ENCODE measurements at places on chromosomes 5 and 9.

GRCh38 chr5:39423331-39423751 lies 1.4 kb downstream of the DAB2 start:
- no peak for DNase-seq

- DNase-seq = no peak
Measured at GRCh38 chr9:136346157-136346481, 17.4 kb downstream of the DNLZ start.

GRCh38 chr9:2032234-2032633 lies 17.1 kb downstream of the SMARCA2 start:
- no peak for DNase-seq

DNA sequence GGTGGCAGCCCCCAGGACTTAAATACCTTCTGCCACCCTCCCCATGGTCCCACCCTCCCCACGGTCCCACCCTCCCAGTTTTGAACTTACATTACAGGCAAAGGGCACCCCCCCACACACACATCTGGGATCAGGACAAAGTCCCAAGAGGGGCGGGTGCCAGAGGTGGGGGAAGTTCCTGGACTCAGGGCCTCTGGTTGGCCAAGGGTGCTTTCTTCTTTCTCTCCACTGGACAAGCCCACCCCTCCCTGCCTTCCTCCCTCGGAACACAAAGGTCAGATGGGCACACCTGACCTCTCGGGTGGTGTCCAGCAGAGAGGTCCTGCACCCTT lies 19.1 kb upstream of the RALGDS start:
- no peak for DNase-seq

DNA sequence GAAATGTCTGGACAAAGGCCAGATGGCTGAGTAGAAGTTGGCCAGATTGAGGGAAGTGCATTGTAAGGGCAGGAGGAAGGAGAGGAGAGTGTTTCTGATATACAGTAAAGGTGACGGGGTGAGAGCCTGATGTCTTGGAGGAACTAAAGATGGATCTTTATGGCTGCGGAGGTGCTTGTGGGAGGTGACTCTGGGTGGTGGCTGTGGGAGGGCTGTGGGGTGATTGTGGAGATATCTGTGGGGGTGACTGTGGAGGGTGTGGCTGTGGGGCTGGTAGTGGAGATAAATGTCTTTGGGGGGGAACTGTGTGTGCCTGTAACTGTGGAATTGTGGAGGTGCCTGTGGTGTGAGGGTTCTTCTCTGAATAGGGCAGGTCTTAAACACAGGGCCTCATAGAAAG lies 121.4 kb downstream of the CMYA5 start:
- DNase-seq = no peak

DNA sequence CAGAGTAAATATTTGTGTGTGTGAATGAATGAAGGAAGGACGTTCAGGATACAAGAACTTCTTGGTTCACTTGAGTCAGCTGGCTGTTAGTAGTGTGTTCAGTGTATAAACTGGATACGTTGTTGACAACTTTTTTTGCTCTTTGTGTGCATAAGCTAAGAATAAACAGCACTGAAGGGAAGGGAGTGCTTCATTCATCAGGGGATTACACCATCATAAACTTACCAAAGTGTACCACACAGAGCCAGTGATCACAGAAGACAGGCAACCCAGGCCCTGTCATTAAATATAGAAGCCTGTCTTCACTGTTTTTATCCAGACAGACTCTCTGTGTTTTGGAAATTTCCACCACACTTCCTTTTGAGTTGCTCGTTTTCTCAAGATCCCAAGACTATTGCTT lies 55.5 kb upstream of the MEF2C start:
- DNase-seq = no peak

DNA sequence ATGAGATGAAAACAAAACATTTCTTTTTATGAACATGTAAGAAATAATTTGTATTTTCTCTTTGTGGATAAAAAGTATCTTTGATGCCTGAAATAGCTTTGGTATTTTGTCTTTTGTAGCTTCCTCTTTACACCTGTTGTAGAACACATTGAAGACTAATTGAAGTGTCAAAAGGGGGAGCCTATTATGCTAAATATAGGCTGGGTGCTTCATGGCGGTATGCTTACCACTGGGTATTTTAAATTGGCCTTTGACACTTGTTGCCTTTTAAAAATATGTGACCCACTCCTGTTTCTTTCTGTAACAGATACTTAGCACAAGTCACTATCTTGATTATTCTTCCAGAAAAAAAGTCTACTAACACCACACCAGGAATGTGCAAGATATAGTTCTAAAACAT lies 226.4 kb downstream of the KIAA0825 start:
- no peak for DNase-seq

DNA sequence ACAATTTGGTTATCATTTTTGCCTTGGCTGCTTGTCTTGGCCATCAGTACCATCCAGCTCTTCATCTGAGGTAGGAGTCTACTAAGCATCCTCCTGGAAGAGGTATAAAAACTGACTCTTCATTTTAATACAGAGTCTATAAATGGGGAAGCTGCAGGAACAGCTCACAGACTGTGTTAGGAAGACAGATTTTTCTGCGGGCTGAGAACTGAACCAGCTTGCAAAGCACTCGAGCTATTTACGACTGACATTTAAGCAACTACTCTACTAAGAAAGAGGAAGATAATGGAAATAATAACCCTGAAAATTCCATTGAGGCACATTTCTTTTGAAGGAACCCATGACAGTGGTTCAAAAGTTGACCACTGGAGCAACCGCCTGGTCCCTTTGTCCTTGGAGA lies 314.5 kb upstream of the RFX3 start:
- no peak for DNase-seq

DNA sequence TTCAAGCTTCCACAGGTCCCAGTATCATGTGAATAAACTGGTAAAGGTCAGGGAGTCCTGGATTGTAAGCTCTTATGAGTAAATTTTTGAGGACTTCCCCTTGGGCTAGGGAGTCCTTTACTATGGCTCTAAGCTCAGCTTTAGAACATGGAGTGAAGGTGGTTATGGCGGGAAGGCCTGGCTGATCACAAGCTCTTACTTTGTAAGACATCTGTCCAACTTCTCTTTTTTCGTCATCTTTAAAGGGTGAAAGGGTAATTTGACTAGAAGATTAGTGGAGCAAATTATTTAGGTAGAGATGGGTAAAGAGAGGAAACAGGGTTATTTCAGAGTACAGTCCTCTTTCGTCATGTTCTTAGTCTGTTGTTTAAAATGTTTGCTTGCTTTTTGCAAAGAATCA lies 155.4 kb downstream of the AOPEP start:
- DNase-seq = no peak

DNA sequence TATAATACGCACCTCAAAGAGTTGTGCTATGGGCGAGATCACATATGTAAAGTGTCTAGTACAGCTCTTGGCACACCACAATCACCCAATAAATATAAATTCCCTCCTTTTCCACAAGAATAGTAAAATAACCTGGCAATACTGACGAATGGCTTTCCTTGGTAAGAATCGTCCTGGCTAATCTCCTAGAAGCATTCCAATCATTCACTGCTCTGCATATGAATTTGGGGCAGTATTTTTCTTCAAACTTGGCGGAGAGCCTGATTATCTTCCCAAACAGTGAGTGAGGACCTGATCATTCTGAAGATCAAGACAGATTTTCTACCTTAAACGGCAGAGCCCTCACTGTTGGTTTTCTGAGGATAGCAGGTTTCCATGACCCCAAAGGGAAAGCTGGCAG lies 96.0 kb downstream of the TMEM215 start:
- no peak for DNase-seq

DNA sequence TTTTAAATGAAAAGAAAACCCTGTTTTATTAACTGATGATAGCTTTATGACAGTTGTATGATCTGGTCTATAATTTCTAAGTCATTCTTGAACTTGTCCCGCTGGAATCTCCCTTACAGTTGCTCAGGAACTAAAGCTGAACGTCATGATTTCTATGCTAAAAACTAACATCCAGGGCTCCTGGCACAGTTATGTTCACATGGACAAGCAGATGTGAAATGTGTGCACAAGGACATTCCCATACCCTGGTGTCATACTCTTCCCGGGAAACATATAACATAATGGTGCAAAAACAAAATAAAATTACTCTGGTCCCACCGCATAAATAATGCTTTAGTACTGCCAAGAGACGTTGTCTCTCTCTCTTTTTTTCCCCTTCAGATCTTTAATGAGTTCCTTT lies 134.9 kb downstream of the PRDM6 start:
- no peak for DNase-seq

DNA sequence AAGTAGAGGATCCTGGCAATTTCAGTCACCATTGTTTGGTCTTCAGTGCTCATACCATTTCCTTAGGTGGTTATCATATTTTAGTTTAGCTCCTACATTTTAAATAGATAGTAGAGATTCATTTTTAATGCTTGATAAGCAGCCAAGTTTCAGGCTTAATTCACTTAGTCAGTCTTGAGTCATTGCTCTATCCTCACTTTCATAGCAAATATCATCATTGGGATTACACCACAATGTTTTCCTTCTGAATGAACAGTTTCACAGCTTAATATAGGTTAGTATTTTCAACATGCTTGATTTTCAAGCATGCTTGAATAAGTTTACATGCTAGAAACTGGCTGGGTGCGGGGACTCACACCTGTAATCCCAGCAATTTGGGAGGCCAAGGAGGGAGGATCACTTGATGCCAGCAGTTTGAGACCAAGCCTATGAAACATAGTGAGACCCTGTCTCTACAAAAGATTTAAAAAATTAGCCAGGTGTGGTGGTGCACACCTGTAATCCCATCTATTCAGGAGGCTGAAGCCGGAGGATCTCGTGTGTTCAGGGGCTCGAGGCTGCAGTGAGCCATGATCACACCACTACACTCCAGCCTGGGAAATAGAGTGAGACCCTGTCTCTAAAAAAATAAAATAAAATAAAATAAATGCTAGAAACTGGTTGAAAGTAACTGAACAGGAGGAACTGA lies 339.9 kb downstream of the ADGRV1 start:
- no peak for DNase-seq

- DNase-seq = no peak
Measured at GRCh38 chr9:122127396-122127798, 32.2 kb downstream of the NDUFA8 start.

DNA sequence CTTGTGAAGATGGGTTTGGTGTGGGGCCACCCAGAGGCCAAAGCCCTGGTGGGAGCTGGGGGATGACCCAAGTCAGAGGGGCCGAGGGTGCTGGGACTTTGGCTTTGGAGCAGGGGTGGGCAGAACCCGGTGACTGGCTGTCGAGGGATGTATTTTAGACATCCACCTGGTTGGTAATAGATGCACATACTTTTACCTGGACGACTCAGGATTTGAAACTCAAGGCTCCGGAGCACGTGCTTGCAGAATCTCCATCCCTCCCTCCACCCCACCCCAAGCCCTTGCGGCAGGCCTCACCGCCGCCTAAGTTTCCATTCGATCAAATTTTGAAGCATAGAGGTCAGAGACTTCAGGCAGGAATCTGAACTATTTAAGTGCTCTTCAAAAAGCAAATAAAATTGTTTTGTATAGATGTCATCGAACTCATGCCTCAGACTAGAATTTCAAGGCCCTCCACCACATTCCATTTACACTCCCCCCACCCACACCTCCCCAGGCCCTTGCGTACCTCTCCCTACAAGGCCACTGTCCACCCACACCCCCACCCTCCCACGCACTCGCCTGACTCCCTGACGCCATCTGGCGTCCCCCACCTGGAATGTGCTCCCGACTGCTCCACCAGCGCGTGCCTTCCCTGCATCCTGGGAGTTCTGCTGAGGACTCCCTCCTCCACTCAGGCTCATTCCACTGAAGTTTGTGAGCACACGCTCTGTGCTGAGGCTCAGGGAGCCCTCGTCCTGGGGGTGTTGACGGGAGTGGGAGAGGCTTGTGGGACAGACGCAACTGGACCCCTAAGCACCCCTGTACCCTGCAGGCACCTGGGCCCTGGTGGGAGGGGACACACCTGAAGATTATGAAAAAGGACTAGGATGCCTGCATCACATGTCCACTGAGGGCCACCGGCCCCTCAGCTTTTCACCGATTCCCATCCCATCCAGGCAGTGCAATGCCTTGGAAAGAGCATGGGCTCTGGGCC lies 56.4 kb upstream of the RPL26L1 start:
- DNase-seq = peak; percentile 56

DNA sequence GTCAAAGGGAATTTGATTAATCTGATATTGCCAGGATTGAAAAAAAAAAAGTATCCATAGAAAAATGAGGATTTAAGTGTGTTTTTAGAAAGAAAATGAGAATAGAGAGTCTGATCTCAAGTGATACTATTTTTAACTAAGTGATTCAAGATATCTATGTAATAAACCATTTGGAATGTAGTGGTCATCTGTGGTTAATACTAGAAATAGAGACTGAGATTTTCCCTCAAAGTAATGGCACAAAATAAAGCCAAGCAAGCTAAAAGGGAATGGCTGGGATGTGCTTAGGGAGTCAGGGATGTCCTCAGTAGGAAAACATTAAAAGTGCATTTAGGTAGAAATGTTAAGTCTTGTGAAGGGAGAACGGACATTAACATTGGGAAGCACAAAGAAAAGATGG lies 90.6 kb downstream of the FBXO4 start:
- DNase-seq = no peak

- no peak for DNase-seq
Measured at GRCh38 chr5:97071101-97071500, 71.3 kb downstream of the LIX1 start.

DNA sequence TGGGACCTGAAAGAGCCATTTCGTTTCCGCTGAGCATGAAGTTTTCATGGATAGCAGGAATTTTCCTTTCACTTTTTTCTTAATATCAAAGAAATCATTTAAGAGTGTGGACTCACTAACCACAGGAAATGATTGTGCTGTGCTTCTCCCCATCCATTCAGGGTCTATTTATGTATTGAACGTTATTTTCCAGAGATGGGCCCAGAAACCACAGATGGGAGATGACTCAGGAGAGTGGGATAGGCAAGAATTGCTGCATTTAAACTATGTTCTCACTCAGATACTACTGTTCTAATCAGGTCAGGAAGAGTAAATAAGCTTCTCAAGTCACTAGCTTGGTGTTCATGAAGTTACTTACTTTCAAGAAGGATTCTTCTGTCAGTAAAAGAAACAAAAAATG lies 763.8 kb downstream of the DTWD2 start:
- DNase-seq = peak; percentile 6

DNA sequence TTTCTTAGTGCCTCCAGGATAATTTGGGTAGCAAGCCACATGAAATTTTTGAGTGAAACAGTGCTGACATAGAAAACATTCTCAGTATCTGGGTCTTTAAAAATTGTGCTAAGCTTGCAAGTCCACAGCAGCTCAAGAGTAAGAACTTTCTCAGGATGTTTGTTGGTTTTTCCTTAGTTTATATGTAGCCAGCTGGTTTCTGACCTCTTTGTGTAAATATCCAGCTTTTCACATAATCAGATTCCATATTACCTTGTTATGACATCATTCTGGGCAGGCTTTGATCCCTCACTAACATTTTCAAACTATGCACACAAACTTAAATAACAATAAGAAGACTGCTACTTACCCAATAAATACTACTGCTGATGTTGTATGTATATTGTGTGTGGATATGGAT lies 82.9 kb upstream of the VCAN start:
- no peak for DNase-seq

DNA sequence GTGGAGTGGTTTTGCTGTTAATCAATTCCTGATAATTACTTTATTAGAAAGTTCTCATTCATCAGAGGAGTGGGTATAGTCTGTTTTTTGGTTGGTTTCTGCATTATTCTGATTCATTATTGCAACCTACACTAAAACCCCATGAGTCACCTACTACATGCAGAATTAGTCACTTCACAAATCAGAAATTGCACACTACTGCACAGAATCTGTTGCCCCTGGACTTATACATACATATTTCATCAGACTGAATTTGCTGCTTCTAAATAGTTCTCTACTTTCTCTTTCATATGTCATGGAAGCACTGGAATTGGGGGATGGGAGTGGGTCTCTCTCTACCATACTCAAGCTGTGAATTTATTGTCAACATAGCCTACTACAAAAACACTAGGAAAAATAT lies 585.1 kb downstream of the DNAH5 start:
- no peak for DNase-seq
